ENCODE measurements at places on chromosomes 16 and 17.

DNA sequence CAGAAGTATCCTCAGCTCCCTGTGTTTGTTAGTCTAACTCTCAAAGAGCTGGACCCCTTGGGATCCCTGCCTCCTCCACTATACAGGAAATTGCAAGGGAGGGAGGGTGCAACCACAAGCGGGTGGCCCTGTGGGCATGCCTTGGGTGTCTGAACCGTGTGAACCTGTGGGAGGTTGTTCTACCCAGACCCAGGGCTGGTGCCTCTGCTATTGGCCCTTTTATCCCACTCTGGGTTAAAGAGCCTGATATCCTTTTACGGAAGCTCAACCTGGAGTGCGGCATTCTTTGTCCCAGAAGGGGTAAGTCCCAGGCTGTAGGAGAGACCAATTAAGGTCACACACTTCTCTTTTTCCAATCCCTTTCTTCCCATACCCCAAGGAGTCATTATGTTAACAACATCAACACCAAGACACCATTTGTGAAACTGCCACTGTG, 53.4 kb downstream of the ARSG start:
- DNase-seq = peak; percentile 54

DNA sequence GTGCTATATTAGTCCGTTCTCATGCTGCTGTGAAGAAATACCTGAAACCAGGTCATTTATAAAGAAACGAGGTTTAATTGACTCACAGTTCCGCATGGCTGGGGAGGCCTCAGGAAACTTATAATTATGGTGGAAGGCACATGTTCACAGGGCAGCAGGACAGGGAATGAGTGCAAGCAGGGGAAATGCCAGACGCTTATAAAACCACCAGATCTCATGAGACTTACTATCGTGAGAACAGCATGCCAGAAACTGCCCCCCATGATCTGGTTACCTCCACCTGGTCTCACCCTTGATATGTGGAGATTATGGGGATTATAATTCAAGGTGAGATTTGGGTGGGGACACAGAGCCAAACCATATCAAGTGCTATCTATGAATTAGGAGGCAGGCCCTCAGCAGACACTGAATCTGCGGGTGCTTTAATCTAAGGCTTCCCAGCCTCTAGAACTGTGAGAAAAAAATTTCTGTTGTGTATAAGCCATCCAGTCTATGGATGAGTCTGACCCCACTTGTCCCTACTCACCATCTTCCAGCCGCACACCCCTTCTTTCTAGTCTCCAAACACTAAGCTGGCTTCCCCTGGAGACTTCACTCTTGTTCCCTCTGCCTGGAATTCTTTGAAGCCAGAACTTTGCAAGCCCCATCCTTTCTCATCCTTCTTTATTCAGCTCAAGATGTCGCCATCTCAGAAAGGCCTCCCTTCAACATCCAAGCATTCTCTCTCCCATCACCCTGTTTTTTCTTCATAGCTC, 772 bp upstream of the NUP93 start:
- DNase-seq = peak; percentile 62

- DNase-seq = no peak
Measured at GRCh38 chr16:70482624-70483023, 28.2 kb downstream of the FCSK start.

DNA sequence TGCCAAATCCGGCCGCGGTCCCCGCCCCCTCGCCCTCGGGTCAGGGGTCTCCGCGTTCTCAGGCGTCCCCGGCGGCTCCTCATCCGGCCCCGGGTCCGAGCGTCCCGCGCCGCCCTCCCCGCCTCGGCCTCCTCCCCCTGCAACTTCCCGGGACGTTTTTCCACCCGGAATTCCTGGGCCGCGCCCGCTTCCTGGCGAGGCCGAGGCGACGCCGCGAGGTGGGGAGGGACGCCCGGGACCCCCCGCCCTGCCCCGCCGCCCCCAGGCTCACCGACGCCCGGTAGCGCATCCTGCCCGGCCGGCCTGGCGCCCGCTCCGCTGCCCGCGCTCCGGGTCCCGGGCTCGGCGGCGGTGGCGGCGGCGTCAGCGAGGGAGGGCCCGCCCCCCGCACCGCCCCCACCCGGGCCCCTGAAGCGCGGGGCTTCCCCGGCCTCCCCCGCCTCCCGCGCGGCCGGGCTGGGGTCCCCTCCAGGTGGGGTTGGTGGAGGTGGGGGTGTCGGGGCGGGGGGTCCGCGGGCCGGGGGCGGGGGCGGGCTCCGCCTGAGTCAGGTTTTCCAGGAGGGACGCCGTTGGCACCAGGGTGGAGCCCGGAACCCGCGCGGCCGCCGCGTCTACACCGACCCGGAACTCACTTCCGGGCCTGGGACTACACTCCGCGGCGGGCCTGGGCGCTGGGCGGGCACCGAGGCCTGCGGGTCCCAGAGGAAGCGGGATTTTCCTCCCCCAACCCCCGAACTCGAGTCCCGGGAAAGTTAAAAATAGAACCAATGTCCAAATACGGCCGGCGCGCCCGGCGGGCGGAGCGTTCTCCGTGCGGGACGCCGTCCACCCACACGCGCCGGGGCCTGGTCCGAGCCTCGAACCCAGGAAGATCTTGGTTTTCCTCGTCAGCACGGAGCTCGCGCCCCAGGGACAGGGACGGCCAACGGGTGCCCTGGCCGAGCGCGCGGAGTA, 6.8 kb downstream of the MYO1C start:
- DNase-seq = peak; percentile 34

DNA sequence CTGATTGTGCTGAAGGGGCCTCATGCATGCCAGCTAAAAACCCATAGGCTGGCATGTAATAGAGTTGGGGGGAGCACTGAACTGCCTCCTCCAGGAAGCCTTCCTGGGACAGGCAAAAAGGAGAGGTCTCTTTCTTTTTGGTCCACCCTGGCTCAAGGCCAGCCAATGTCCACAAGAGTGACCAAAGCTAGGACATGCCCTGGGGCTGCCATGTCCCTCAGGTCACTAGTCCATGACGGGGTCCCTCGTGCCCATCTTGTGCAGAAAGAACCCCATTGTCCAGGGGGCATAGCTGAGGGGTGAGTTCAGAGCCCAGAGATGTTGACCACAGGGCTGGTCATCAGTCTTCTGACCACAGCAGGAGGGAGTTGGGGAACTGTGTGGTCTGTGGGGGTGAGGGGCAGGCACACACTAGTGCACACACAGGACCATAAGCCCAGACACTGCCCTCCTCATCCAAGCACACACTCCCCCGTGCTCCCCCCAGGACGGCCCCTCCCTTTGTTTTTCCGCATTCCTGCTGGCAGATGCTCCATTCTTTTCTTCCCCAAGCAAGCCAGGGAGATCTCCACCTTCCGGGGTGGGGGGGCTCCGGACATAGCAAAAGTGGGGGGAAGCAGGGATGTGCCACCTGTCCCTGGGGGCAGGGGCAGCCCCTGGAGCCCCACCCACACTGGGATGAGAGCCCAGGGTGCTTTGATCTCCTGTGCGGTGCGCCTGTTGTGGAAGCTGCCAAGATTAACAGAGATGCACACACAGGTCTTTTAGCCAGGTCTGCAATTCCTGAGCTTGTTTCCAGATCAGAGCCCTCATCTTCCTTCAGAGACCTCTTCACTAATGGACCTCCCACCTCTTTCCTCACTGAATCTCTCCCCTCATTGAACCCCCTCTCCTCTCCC, 25.2 kb upstream of the PHB1 start:
- DNase-seq = no peak

DNA sequence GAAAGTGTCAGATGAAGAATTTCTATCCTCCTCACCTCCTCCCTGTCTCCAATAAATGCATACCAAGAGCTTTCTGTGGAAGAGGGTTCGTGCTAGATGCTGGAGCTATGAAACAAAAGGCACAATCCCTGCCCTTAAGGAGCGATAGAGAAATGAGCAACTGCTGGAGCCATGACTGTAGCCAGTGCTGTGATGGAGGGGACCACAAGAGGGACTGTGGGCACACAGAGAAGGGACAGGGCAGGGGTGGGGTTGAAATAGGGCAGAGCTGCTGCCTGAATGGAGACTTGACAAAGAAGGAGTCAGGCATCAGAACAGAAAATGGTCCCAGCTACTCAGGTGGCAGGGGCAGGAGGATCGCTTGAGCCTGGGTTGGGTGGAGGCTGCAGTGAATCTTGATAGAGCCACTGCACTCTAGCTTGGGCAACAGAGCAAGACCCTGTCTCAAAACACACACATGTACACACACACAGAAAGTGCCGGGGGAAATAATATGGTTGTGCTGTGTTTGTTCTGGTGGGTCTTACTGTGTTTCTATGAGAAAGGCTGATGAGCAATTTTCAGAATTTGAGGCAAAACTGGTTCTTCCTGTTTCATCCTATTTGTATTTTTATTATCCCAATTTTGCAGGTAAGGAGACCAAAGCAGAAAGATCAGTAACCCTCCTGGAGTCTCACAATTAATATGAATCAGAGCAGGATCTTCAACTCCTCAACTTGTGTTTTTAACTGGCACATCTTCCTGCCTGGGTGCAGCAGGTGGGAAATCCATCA, 16.5 kb downstream of the TMEM98 start:
- no peak for DNase-seq

DNA sequence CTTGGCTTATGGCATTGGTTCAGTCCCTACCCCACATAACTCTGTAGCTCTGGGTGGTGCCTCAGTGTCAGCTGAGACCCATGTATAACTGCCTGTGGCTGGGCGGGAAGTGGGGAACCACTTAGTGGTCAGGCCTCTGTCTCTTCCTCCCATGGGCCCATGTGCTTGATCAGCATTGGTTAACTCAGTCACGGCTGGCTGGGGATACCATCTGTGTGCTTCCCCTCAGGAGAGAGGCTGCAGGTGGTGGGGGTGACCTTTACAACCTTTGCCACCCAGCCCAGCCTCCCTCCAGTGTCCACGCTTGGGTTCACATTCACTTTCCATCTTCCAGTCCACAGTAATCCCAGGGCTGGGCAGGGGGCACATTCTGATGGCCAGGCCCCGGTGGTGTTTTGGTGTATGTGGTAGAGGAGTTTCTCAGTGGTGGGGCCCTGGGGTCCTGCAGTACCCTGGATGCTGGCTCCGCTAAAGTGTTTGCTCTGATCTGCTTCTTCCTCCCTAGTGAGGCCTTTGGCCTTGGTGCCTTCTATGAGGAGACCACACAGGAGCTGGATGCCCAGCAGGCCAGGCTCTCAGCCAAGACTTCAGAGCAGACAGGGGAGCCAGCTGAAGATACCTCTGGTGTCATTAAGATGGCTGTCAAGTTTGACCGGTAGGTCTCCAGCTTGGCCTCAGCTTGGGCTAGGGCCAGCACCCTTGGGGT, 10.2 kb upstream of the NFATC3 start:
- DNase-seq = peak; percentile 91

- DNase-seq = no peak
Measured at GRCh38 chr16:55515111-55515510, 6.2 kb downstream of the LPCAT2 start.

DNA sequence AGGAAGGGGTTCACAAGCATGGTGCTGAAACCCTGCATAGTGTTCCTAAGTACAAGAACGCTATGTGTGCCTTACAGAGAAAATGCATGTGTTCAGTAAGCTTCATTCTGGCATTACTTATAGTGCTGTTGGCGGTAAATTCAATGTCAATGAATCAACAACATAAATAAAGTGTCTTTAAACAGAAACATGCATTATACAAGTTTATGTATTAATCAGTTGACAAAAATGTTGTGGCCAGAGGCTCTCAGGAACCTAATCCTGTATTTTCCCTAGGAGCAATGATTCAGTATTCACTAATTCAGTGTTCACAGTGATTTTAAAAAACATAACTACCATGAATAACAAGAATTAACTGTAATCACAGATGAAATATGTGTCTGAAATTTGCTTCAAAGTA, 47.1 kb upstream of the MYOCD start:
- no peak for DNase-seq

- DNase-seq = no peak
Measured at GRCh38 chr16:75476817-75477216, 12.3 kb upstream of the TMEM170A start.

- DNase-seq = no peak
Measured at GRCh38 chr16:24138575-24138974, 117.6 kb upstream of the CACNG3 start.

DNA sequence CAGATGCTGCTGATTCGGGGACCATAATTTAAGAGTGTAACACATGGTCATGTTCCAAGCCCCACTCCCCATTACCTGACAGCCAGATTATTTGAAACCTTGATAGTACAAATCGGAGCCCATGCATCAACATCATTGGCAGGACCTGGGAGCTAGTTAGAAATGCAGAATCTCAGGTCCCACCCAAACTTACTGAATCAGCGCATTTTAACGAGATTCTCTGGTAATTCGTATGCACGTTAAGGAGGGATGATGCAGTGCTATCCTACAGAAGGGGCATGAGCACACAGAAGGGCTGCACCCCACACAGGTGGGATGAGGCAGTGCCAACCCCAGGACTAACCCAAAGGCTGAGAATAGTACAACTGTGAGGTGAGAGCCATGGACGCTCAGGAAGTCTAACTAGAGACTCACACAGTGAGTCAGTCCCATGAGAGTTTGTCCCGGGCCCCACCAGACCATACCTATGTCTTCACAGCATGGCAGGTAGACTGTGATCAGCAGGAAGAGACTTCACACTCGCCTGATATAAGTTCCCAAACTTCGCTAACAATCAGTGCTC, 64.9 kb downstream of the ZNF18 start:
- DNase-seq = no peak

DNA sequence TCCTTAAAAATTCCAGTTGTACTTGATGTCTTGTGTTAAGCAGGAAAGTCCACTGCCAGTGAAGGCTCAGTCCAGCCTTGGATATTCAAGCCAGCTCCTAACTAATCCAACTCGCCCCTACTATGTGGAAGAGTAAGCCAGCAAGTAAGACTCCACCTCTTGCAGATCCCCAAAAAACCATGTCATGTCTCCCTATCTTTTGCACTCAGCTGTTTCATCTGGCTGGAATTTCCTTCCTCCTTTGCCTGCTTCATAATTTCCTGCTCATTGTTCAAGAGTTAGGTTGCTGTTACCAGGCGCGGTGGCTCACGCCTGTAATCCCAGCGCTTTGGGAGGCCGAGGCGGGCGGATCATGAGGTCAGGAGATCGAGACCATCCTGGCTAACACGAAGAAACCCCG, 37.8 kb downstream of the RBBP6 start:
- no peak for DNase-seq

DNA sequence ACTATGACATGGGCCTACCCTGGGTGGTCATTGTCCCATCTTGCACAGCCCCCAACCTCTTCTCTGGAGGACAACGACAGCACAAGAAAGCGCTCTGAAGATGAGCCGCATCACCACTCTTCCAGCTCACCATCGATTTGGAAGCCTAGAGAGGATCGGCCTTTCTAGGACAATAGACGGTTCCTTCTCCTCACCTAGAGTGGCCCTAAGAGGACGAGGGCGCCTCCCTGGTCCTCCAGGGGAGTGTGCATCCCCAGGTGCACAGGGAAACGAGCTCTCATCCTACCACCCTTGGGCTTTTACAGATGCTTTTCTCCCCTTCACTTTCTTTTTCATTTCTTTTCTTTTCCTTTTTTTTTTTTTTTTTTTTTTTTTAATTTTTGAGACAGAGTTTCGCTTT, 20.3 kb upstream of the SLC52A1 start:
- no peak for DNase-seq

DNA sequence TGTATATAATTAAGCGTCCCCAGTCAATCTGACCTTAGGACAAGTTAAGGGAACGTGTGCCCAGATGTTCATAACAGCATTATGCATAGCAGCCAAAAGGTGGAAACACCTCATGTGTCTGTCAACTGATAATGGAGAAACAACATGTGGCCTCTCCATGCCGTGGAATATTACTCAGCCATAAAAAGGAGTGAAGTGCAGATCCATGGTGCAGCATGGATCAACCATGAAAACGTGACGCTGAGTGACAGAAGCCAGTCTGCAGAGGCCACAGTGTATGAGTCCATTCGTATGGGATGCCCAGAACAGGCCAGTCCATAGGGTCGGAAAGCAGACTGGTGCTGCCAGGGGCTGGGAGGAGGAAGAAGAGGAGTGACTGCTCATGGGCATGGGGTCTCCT, 161.0 kb upstream of the CIBAR2 start:
- no peak for DNase-seq

All from KBM-7 (cell line).